ENCODE measurements at places on chromosomes 7 and 10. TPM values are rescaled to one million over a fixed set of nuclear protein-coding genes. Genes with fewer than 3 reads are reported as not detected.

The COL13A1 gene
- total RNA-seq, result 2.1 TPM

The RNLS gene
- 8.7 TPM for total RNA-seq

The MSRB2 gene
- 14.6 TPM for total RNA-seq

The PHKG1 gene
- total RNA-seq, result 0.97 TPM

The TMEM176B gene
- 34.1 TPM for total RNA-seq

The PON3 gene
- 10.1 TPM for total RNA-seq

The C7orf33 gene
- total RNA-seq, result not detected

The LEP gene
- not detected for total RNA-seq

- no peak for DNase-seq
Observed at GRCh38 chr10:86652361-86653202, 1.8 kb upstream of the OPN4 start.

DNA sequence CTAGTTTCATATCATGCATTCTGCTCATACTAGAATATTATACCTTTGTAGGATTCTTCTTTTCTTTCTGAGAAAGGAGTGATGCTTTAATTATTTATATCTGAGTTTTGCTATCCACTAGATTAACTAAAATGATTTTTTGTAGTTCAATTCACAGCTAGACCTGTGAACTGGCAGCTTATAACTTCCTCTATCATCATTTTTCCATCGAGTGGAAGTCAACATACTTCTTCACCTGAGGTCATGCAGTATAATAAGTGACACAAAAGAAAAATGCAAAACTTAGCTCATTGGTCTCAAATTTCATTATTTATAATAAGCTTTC is 8.0 kb downstream of the LRRN3 start:
- DNase-seq, result no peak

- DNase-seq, result no peak
Observed at GRCh38 chr7:108623220-108623619, 53.5 kb downstream of the DNAJB9 start.

DNA sequence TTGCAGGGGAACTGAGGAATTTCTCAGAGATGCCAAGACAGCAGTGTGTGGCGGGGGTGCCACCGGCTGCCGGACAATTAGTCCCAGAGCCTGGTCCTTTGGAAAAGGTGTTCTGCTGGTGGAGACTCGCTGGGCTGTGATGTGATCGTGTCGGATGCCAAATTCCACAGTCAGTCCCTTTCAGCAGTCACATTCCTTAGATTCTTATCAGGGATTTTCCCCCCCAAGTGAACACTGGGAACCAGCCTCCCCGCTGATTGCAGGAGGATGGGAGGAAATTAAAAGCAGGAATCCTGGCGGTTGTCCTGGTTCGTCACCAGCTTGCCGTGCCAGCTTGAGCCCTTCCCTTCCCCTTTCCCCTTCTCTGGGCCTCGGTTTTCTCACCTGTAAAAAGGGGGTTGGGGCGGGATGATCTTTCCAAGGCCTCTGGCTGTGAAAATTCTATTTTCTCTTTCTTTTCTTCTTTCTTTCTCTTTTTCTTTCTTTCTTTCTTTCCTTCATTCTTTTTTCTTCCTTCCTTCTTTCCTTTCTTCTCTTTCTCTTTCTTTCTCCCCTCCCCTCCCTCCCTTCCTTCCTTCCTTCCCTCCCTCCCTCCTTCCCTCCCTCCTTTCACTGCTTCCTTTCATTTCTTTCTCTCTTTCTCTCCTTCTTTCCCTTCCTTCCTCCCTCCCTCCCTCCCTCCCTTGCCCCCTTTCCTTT is 39.6 kb downstream of the COL26A1 start:
- no peak for DNase-seq

DNA sequence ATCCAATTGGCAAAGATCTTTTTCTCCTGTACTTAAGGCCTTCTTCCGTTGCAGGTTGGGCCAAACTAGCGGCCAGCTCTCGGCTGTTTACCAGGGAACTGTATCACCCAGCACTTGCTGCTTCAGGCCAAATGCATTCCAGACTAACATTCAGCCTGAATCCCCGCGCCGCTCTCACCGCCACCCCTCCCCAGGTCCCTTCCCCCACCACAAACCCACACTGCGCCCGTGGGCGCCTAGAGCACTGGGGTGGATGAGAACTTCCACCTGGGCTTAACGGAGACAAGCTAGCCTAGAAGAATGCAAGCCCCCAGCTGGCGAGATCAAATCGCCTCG is 676 bp downstream of the TCAF1 start:
- peak; percentile 46 for DNase-seq

GRCh38 chr10:76399226-76399625 is 967.8 kb downstream of the LRMDA start:
- DNase-seq, result no peak

- no peak for DNase-seq
Observed at GRCh38 chr7:27375958-27376357, 133.4 kb downstream of the EVX1 start.

DNA sequence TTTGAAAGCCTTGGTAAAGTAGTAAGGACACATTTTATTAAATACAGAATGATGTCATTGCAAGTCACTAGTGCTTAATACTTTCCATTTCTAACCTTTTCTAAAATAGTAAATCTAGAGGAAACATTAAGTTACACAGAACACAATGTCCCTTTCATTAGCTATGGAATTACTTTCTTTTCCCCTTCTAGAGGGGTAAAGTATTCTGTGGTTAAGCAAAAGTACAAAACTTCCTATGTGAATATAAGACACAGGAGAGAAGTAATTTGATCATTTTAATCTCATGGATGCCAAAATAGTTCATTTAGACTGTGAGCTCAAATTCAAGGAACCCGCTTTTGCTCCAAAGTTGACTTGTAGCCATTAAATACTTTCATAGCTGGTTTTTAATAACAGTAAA is 49.8 kb downstream of the SEMA3E start:
- no peak for DNase-seq

DNA sequence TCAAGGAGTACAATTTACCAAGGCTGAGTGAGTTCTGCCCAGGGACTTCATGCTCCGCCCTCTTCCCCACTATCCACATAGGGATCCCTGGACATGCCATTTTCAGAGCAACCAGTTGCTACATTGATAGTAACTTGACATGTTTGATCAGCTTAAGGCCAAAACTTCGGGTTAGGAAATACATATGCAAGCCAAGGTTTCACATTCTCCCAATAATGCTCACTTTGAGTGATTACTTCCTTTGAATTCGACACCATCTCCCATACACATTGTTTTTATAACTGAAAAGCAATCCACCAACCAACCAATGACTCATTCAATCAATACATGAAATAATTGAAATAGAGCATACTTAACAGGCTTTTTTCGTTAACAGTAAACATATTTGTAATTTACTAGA is 137.9 kb downstream of the GLI3 start:
- DNase-seq, result no peak

DNA sequence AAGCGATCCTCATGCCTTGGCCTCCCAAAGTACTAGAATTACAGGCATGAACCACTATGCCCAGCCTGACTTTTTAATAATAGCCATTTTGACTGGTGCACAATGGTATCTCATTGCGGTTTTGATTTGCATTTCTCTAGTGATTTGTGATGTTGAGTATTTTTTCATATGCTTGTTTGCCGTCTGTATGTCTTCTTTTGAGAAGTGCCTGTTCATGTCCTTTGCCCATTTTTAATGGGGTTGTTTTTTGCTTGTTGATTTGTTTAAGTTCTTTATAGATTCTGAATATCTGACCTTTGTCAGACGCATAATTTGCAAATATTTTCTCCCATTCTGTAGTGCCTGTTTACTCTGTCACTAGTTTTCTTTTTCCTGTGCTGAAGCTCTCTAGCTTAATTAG is 219.2 kb upstream of the CTBP2 start:
- no peak for DNase-seq

DNA sequence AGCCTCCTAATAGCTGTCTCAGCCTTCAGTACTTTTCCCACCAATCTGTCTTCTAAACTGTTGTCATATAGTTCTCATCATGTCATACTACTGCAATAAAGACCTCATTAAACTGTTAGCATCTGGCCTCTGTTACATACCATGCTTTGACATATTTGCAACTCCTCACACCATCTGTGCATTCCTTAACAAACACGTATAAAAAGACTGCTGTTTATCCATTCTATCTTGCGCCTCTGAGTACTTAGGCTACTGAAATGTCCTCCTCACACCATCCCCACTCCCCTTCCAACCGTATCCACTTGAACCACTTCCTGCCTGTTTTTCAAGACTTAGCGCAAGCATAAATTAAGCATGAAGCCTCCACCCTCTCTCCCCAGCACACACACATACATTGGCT is 41.6 kb downstream of the SLC16A9 start:
- DNase-seq, result no peak

DNA sequence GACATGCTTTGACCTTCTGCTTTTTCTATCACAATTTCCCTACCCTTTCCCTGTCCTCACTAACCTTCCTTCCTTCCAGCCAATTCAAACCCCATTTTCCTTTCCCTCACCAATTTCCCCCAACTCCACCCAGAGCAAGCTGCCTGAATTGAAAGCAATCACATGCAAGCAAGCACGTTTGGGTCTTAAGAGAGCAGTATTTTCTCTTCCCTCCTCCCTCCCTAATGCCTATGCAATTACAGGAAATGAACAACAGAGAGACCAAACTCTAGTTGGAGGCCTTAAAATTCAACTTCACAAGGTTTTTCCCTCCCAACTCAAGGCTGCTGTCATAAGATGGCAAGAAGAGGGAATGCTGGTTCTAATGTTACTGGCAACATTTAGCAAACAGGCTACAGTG is 117.2 kb downstream of the MYOF start:
- no peak for DNase-seq

DNA sequence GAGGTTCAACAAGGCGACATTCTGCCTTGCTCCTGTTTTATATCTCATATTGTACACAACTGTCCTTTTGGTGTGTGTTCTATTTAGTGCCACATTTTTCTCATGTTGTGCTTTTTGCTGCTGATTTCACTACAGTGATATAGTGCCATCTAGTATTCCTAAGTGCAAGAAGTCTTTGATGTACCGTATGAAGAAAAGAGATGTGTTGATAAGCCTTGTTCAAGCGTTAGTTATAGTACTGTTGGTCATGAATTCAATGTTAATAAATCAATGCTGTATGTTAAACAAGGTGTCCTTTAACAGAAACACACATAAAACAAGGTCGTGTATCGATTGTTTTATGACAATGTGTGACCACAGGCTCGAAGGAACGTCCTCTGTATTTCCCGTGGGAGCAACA is 939.4 kb downstream of the GATA3 start:
- DNase-seq, result no peak

GRCh38 chr10:7477538-7478334 is 66.9 kb upstream of the SFMBT2 start:
- DNase-seq, result no peak

DNA sequence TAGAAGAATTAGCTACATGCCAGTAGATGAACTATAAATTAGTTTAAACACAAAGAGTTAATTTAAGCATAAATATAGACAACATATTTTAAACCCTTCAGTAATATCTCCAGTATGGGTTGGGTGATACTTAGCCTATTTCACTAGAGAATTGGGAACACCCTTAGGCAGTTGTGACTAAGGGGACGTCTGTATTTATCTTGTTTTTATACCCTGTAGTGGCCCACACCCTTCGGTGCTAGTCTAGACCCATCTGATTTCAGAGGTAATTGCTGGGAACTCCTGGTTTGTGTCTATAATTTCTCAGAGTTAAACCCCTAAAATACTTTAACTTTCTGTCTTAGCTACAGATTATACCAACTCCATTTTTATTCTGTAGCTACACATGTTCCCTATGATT is 11.5 kb upstream of the STEAP4 start:
- DNase-seq, result no peak

- DNase-seq, result no peak
Observed at GRCh38 chr7:40622941-40623501, 488.2 kb downstream of the SUGCT start.
